Activated T-helper 9 cell treated with anti-CD3 and anti-CD28 coated beads, Interleukin-2, amount 50 U/mL, for 16 hours (primary cell): ENCODE measurements at places on chromosomes 6 and 20.

DNA sequence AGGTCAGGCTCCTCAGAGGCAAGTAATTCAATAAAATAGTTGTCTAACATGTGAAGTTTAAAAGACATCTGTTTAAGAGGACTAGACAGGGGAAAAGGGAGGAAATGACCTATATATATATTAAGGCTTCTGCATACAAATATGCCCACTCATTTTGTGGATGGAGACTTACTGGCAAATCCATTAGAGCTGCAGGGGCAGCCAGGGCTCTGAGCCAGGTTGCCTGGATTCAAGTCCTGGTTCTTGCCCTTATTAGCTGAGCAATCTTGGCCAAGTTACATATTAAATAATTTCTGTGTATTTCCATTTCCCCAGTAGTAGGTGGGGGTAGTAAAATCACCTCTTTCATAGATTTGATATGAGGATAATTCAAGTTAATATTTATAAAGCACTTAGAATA, 287.0 kb upstream of the RIMS1 start:
- no peak for DNase-seq

GRCh38 chr6:56292505-56293181, 45.3 kb upstream of the COL21A1 start:
- DNase-seq = no peak

- DNase-seq = no peak
Measured at GRCh38 chr20:35199740-35200139, 26.8 kb upstream of the MMP24 start.

- DNase-seq = no peak
Measured at GRCh38 chr6:107786709-107787588, 37.2 kb downstream of the SCML4 start.

DNA sequence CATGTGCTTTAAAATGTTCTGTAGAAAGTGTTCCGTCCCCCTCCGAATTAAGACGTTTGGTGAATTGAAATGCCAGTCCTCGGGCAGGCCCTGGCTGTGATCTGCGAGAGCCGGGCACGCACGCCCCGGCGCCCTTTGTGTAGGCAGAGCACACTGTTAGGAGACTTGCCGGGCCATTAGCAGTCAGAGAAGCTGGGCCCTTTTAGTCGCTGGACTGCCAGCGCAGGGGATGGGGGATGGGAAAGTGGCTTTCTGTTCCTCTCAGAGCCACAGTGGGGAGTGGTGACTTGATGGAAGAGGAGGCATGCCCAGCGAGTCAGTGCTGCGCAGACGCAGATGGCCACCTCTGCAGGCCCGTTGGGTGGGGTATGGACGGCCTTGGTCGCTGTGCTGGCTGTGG, 2.2 kb downstream of the PPP1R3G start:
- no peak for DNase-seq

DNA sequence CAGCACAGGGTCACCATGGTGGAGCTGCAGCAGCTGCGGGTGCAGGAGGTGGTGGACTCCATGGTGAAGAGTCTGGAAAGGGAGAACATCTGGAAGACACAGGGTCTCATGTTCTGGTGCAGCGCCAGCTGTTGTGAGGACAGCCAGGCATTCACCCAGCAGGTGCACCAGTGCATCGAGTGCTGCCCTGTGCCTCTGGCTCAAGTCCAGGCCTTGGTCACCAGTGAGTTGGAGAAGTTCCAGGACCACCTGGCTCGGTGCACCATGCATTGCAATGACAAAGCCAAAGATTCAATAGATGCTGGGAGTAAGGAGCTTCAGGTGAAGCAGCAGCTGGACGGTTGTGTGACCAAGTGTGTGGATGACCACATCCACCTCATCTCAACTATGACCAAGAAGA, 22.9 kb upstream of the RIPK1 start:
- no peak for DNase-seq

DNA sequence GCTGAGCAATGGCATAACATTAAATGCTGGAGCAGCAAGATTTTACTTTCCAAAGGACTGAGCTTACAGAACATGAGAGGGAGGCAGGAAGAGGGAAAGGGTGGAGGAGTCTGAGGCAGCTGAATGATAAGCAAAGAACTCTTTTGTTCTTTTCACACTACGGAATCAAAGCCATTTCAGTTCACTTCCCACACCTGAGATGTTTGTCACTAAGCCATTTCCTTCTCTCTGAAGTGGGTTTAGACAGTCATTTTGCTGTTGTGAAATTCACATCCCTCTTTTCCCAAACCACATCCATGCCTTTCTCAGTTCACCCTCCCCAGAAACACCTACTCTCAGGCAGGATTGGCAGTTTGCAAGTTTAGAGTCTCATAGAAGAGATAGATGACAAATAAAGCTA, 267.9 kb downstream of the ADGRG6 start:
- DNase-seq = no peak

DNA sequence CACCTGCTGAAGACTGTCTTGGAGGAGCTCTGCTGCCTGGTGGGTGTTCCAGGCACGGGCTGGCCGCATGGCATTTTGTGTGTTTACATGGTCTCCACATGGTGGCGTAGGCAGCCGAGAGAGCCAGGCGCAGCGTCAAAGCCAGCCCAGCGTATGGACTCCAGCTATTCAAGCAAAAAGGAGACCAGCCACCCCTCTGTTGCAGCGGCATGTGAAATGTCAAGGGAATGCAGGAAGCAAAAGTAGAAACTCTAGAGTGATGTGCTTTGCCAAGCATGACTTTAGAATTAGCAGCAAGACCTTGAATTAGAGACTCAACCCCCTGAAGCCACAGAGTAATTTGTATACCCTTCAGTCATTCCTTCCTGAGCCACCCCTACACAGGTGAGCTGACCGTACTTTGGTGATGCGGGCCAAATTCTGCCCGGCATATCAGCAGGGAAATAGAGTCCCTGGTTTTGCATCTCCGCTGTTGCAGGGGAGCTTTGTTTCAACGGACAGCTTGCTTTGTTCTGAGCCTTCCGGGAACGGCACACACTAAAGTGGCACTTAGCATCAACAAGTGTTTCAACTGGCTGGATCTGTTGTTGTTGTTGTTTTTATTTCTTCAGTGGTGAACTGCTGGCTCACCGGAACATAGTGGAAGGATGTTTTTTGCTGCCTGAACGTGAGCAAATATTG, 48.5 kb downstream of the FNDC1 start:
- no peak for DNase-seq

GRCh38 chr6:128801621-128802020, 81.3 kb upstream of the LAMA2 start:
- DNase-seq = no peak

DNA sequence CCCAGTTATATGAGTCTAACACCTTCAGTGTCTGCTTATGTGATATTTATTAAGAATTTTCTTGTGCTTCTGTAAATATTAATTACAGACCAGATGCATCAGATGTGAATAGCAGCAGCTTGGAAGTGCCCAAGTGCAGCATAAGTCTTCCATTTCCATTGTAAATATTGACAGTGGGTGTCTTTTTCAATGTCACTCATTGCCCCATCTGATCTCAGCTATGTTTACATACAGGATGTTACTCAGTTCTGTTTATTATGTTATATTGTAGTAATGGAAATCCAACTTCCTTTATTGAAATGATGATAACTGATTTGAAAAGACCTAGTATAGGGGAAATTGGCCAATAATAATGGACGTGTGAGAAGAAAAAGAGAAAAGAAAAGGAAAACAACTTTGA, 296.7 kb downstream of the SAMD5 start:
- DNase-seq = no peak

GRCh38 chr6:117028256-117028655, 151.2 kb downstream of the RFX6 start:
- DNase-seq = no peak

DNA sequence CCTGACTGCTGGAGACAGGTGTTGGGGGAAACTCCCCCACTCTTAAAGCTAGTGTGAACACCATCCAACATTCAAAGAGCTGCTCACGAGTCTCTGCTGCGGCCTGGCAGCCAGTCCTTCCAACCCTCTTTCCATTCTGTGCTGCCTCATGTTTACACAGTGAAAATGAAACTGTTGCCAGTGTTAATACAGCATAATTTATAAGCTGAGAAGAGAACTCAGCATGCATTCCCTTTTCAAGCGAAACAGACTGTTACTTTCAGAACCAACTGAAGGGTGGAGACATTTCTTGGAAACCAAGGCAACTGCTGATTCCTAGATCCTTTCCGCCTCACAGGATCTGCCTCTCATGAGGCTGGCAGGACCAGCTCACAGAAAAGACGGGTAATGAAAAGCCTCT, 533.8 kb upstream of the ID4 start:
- DNase-seq = no peak

- DNase-seq = no peak
Measured at GRCh38 chr6:164947164-164947563, 362.2 kb downstream of the C6orf118 start.

DNA sequence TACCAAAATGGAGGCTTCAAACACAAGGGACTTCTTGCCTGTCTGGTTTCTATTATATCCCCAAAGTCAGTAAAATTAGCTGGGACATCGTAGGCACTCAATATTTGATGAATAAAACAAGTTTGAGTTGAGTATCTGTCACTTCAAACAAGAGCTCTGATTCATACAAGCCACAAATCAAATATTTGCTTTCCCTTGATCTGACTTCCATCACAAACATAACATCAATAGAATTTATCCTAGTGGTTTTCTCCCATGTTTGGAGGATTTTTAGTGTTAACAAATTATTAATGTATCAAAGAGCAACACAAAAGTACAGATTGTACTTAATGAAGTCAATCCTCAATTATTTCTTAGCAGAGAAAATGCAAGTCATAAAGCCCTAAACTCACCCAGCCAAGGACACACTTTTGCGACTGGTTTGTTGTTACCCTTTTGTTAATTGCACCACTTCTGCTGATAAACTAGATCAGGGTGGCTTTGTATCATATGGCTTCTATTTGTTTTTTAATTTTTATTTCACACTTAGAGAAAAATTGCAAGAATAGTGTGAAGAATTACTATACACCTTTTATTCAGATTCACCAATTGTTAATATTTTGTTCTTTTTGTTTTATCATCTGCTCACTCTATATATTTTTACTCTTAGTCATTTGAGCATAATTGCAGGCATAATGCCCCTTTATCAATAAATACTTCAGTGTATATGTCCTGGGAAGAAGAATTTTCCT, 117.4 kb upstream of the PRDM1 start:
- no peak for DNase-seq

GRCh38 chr20:24337069-24337468, 132.4 kb upstream of the SYNDIG1 start:
- no peak for DNase-seq

DNA sequence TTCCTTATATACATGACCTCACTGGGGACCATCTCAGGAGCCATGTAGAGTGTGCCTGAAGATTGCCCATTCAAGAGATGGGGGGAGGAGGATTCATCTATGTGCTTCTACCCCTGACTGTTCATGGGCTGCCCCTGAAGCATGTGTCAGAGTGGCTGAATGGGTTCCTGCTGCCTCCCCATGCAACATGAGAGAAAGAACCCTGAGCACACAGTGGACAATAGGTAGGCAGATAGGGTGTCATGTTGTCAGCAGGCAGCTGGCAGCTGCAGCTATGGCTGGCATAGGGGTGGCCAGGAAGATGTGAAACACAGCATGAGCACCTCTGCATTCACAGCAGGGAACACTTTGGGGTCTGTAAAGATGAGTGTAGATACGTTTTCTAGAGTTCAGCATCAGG, 208.4 kb upstream of the CNR1 start:
- no peak for DNase-seq

DNA sequence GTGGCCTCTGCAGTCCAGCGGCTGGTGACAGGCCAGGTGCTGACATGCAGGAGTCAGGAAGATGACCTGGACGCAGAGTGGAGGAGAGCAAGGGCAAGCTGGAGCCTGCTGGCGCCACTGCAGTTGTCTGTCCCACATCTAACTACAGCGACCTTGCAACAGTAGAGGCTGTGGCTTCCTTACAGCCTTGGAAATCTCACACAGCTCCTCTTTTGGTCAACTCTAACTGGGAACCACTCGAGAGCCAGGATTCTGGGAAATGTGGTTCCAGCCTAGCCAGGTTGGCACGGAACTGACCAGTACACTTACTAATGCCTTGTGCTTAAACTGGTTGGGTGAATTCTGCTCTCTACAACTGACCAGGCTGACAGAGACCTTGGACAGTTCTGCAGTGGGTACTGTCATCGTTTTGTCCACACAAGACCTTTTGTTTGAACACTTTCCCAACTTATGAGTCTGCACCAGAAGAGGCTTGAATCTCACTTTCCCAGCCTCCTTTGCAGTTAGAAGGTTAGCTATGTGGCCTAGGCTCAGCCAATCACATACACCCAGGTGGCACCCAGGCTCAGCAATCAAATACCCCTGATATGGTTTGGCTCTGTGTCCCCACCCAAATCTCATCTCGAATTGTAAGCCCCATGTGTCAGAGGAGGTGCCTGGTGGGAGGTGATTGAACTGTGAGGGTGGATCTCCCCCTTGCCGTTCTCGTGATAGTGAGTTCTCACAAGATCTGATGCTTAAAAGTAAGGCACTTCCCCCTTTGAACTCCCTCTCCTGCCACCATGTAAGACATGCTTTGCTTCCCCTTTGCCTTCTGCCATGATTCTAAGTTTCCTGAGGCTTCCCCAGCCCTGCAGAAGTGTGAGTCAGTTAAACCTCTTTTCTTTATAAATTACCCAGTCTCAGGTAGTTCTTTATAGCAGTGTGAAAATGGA, 153.5 kb downstream of the ZMYND8 start:
- DNase-seq = no peak

DNA sequence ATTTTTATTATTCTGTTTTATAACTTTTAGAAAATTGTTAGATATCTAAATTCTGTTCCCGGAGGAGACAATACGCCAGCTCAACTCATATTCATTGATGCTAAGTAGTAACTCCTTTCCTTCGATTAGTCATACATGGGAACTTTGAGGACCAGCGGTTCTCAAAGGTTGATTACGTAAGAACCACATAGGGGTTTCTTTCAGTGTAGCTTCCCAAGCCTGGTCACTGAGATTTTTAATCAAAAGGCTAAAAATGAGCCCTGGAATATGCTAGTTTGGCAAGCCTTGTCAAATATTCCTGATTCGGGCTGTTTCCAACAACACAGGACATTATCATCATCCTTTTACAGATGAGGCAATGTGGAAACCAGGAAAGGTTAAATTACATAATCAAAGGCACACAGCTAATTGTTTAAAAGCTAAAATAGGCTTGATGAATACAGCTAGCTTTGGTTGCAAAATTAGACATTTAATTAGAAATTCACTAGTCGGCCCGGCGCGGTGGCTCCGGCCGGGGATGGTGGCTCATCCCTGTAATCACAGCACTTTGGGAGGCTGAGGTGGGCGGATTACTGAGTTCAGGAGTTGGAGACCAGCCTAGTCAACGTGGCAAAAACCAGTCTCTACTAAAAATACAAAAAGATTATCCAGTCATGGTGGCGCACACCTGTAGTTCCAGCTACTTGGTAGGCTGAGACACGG, 14.6 kb upstream of the MEI4 start:
- no peak for DNase-seq

GRCh38 chr20:9294041-9294440, 220.3 kb upstream of the LAMP5 start:
- no peak for DNase-seq
